ENCODE measurements at places on chromosomes 7 and 10.

DNA sequence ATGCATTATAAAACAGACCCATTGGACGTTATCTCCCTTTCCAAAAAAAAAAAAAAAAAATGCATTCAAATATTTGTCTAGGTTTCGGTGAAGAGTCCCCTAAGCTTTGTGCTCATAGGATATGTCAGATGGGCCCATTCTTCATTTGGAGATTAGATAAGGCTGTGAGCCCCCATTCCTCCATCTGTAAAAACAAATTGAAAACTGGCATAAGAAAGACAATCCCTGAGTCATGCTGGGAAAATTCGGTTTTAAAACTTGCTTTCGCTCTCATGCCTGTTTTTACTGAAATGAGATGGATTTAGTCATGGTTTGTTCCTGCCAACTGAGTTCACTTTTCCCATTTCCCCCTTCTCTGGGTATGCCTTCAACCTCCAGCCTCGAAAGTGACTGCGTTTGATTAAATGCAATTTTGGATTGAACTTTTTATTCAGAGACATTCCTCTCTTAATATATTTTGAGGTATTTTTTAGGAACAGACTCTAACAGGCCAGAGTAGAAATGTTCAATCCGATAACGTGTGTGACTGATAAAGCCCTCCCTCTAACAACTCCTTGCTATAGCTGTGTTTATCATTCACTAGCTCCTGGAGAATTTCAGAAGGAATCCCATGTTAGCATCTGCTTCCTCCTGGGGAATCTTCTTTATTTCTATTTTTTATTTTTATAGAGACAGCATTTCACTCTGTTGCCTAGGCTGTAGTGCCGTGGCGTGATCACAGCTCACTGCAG, 190.9 kb upstream of the LYZL2 start:
- no peak for DNase-seq

GRCh38 chr10:70657041-70657440, 15.3 kb upstream of the ADAMTS14 start:
- no peak for DNase-seq

DNA sequence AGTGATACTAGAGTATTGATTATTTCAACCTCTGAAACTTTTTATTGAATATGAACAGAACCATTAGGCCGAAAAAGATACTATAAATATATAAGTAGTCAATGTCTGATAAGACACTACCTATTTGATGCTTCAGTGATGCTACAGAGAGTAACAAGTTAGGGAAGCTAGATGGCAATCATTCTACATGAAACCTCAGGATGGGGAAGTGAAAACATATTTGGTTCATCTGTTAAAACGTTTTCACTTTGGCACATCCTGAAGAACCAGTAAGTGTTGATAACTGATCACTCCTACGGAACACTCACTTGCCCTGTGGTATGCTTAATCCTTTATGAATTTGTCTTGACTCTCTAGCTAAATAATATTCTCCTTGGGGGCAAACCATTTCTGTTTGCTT, 1064.9 kb downstream of the NXPH1 start:
- DNase-seq = no peak

DNA sequence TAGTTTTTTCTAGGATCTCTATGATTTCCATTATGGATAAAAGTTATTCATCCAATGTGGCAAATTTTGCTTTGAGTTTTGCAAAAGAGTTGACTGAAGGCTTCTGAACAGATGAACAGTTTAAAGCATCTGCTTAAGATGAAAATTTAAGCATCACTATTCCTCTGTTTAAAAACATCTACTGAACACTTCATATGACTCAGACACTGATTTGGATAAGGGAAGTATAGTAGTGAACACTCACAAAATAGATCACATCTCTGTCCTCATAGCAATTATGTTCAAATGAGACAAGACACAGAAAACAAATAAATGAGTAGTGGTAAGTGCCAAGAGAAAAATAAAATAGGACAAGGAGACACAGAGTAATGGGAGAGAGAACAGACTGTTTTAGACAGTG, 157.3 kb downstream of the MBL2 start:
- no peak for DNase-seq

GRCh38 chr10:112949875-112950507, at the start of gene TCF7L2:
Gene TCF7L2, plus strand, starts transcription at chr10:112950247. Its CDS starts 510 bp downstream, at chr10:112950757.
- peak; percentile 94 for DNase-seq

Data from amygdala (tissue), 56 donors.